ENCODE measurements at places on chromosomes 7 and 10.

DNA sequence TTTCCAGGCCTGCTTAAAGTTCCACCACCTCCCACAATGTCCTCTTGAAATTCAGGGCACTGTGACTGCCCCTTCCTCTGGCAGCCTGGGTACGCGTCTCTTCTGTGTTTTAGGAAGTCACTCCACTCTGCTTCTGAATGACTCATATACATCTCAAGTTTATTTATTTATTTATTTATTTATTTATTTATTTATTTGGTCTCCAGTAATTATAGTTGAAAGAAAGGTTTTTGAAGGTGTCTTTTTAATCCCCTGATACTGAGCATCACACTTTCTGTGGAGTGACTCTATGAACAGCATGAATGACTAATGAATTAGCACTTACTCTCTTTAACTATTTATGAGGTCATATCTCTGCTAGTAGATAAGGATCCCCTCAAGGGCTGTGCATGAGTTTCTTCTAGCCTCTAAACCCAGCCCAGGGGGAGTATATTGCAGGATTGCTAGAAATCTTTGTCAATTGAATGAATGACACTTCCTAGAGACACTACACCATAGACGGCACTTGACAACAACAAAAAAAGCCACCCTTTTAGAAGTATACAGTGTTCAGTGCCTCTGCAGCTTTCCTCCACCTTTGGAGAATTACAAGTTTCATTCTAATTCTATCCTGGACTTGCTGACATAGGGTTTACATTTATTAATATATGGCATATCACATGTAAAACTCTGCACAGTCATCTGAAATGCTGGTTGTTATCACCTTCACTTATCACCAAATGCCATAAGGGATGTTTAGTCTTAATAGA lies 2.1 kb downstream of the MACC1 start:
- H3K27me3 ChIP-seq = no peaks in the 10 kb centered on the region
- H3K4me1 ChIP-seq = peaks cover 14% of the 10 kb centered on the region
- no peak overlapping the region for H3K27ac ChIP-seq
- H3K4me3 ChIP-seq = no peak overlapping the region
- no peaks in the 10 kb centered on the region for H3K36me3 ChIP-seq

- H3K4me1 ChIP-seq = no peaks in the 10 kb centered on the region
- no peaks in the 10 kb centered on the region for H3K36me3 ChIP-seq
- H3K27ac ChIP-seq = no peak overlapping the region
These were observed 227.4 kb downstream of the GRID1 start for GRCh38 chr10:86139066-86139657.

- peak overlapping the region; percentile 71 for H3K27ac ChIP-seq
- H3K4me3 ChIP-seq = no peak overlapping the region
- DNase-seq = no peak
- peaks cover 18% of the 10 kb centered on the region for H3K4me1 ChIP-seq
- H3K36me3 ChIP-seq = peaks cover 15% of the 10 kb centered on the region
These were observed 59.0 kb downstream of the MET start for GRCh38 chr7:116731023-116731395.

GRCh38 chr7:105677817-105678573 lies 96.7 kb upstream of the EFCAB10 start:
- H3K27me3 ChIP-seq = no peaks in the 10 kb centered on the region
- no peak overlapping the region for H3K27ac ChIP-seq
- no peaks in the 10 kb centered on the region for H3K36me3 ChIP-seq
- peak overlapping the region; percentile 67 for H3K4me3 ChIP-seq
- peaks cover 2% of the 10 kb centered on the region for H3K4me1 ChIP-seq
- no peak for DNase-seq

DNA sequence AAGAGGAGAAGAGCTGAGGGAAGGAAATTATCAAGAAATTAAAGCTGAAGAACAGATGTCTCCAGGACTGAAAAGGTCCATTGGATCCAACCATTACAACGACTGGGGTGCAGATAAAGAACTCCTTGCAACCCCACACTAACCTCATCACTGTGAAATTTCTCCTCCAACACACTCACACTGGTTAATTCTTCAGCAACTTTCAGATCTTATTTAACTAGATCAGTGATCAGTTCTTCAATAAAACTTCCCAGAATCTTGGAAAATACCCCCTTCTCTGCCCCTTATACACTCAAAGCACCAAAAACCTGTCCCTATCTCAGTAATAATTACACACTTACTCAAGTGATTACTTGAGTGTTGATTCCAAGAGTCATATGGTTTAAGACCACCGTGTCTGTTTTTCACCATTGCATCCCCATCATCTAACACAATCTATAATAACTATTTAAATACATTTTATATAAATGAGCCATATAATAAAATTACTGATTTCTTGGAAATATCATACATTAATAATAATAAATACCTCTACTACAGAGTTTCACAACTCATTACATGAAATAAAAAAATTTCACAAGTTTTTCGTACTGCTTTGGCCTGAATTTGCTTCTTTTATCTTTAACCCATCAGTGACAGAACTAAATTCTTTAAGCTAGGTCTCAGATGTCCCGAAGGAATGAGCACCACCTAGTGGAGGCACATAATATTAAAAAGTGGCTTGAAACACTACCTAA lies 123.7 kb downstream of the MPP7 start:
- peaks cover 5% of the 10 kb centered on the region for H3K27me3 ChIP-seq
- H3K27ac ChIP-seq = no peak overlapping the region
- H3K4me3 ChIP-seq = no peak overlapping the region
- peak; percentile 65 for DNase-seq

- no peak overlapping the region for H3K4me3 ChIP-seq
- no peak overlapping the region for H3K27ac ChIP-seq
- no peaks in the 10 kb centered on the region for H3K36me3 ChIP-seq
- DNase-seq = peak; percentile 74
- H3K4me1 ChIP-seq = no peaks in the 10 kb centered on the region
These were observed 48.3 kb downstream of the ZNF783 start for GRCh38 chr7:149310113-149310836.

GRCh38 chr7:20952916-20953315 lies 166.2 kb upstream of the SP8 start:
- no peaks in the 10 kb centered on the region for H3K27me3 ChIP-seq
- H3K36me3 ChIP-seq = no peaks in the 10 kb centered on the region
- no peak overlapping the region for H3K27ac ChIP-seq

DNA sequence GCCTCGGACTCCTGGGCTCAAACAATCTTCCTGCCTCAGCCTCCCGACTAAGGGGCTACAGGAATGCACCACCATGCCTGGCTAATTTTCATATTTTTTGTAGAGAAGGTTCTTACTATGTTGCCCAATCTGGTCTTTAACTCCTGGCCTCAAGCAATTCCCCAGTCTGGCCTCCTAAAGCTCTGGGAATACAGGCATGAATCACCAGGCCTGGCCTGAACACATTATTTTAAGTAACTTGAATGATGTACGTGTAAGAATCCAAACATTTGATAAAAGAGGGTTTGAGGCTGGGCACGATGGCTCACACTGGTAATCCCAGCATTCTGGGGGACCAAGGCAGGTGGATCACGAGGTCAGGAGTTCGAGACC lies 13.0 kb upstream of the BAMBI start:
- DNase-seq = peak; percentile 88
- H3K4me3 ChIP-seq = no peak overlapping the region
- H3K27ac ChIP-seq = no peak overlapping the region
- peaks cover 21% of the 10 kb centered on the region for H3K27me3 ChIP-seq

DNA sequence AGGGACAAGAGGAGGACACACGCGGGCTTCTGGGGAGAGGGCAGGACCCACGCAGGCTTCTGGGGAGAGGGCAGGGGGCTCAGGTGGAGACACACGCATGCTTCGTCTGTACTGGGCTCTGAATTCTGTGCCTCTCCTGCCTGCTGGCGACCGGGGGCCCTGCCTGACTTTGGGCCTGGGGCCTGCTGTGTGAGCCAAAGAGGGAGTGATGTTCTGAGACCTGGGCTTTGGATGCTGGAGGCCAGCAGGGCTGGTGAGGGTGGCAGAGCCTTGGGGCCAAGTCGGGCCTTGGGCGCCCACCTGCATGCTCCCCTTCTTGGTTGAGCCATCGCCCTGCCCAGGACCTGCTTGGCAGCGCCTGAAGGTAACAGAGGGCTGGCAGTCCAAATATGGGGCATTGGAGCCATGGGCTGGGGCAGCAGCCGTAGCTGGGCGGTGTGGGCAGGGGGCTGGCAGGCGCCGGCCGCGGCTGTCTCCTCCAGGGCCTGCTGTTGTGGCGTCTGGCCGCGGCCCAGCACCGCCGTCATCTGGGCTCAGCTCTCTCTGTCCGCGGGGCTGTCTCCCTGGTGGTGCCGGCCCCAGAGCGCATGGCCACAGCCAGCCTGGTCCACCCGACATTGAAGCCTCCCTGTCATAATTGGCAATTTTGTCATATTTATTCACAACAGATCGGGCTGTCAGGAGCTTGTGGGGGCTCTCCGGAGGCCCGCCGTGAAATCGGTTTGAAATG lies 78.9 kb downstream of the UNCX start:
- peaks cover 4% of the 10 kb centered on the region for H3K27me3 ChIP-seq
- H3K36me3 ChIP-seq = no peaks in the 10 kb centered on the region
- no peak overlapping the region for H3K27ac ChIP-seq
- H3K4me1 ChIP-seq = no peaks in the 10 kb centered on the region
- H3K4me3 ChIP-seq = no peak overlapping the region

- DNase-seq = no peak
- H3K36me3 ChIP-seq = no peaks in the 10 kb centered on the region
- no peaks in the 10 kb centered on the region for H3K4me1 ChIP-seq
- H3K4me3 ChIP-seq = no peak overlapping the region
- H3K27me3 ChIP-seq = no peaks in the 10 kb centered on the region
These were observed 590.9 kb downstream of the LRMDA start for GRCh38 chr10:76022366-76022765.

GRCh38 chr7:157466867-157467261 lies 130.1 kb downstream of the DNAJB6 start:
- DNase-seq = no peak
- no peaks in the 10 kb centered on the region for H3K36me3 ChIP-seq

DNA sequence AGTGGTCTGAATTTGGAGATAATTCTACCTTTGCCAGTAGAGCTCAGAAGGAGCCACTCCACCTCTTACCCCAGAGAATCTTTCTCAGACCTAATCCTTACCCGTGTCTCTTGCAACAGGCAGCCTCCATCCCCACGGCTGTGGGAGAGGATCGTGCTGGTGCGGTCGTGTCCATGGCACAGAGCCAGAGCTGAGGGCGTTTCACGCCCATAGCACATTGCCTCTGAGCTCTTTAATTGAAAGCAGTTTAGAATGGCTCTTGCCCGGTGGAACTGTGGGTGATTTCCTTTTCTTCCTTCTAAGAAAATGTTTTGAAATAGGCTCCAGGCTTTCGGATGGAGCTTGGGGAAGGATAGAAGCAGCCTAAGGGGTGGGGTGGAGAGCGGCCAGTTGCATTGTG lies 41.5 kb downstream of the PRF1 start:
- peaks cover 7% of the 10 kb centered on the region for H3K27me3 ChIP-seq
- DNase-seq = no peak
- H3K4me1 ChIP-seq = peaks cover 20% of the 10 kb centered on the region
- H3K36me3 ChIP-seq = no peaks in the 10 kb centered on the region
- no peak overlapping the region for H3K4me3 ChIP-seq
- H3K27ac ChIP-seq = no peak overlapping the region

GRCh38 chr10:17655567-17656146 lies 11.7 kb downstream of the STAM start:
- DNase-seq = peak; percentile 65
- H3K27me3 ChIP-seq = no peaks in the 10 kb centered on the region
- H3K4me1 ChIP-seq = peaks cover 2% of the 10 kb centered on the region

DNA sequence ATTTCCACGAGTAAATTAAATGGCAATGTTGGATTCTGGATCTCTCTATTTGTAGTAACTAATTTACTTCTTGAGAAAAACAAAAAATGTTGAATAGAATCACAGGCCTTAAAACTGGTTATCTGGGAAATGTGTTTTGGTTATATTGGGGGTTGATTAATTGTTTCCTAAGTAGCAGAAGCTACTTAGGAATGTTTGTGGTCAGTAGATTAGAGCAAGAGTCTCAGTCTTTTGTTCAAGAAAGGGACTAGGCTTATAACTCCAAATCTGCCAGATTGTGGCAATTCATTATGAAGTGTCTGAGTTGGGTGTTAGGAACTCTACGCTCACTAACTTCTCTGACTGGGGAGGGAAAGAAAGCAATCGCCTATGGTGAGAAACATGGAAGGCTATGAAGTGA lies 244.3 kb upstream of the PHYHIPL start:
- H3K27me3 ChIP-seq = no peaks in the 10 kb centered on the region
- no peak overlapping the region for H3K4me3 ChIP-seq
- peak; percentile 46 for DNase-seq
- H3K4me1 ChIP-seq = no peaks in the 10 kb centered on the region

DNA sequence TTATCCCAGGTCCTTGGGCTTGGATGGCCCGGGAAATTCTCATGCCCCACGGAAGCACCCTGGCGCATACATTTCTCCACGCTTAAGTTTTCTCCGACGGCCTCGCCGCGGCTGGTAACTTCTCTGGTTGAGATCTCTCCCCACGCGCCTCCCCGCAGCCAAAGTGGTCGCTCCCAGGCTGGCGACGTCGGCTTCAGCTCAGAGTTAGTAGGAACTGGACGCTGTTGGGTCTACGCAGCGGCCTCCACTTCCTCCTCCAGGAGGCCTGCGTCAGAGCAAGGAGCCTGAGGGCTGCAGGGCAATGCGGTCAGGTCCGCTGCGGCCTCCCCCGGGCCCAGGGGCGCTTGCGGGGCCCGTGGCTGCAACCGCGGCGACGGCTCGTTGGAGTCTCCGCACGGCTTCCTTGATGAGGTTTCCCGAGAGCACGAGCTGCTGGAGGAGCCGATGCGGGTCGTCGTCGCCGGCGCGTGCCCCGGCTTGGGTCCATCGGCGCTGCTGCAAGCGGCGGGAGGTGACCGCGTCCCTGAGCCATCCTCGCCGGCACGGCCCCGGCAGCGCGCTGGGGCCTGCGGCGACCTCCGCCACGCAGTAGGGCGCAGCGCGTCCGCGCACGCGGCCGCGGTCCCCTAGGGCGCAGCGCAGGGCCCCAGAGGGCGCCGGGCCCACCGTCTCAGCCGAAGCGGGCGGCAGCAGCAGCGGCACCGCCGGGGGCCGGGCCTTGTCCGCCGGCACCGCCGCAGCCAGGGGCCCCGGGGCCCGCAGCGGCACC lies 744 bp downstream of the FRAT2 start:
- peak; percentile 78 for DNase-seq
- H3K4me3 ChIP-seq = peak overlapping the region; percentile 84
- peaks cover 2% of the 10 kb centered on the region for H3K36me3 ChIP-seq
- H3K4me1 ChIP-seq = peaks cover 16% of the 10 kb centered on the region

DNA sequence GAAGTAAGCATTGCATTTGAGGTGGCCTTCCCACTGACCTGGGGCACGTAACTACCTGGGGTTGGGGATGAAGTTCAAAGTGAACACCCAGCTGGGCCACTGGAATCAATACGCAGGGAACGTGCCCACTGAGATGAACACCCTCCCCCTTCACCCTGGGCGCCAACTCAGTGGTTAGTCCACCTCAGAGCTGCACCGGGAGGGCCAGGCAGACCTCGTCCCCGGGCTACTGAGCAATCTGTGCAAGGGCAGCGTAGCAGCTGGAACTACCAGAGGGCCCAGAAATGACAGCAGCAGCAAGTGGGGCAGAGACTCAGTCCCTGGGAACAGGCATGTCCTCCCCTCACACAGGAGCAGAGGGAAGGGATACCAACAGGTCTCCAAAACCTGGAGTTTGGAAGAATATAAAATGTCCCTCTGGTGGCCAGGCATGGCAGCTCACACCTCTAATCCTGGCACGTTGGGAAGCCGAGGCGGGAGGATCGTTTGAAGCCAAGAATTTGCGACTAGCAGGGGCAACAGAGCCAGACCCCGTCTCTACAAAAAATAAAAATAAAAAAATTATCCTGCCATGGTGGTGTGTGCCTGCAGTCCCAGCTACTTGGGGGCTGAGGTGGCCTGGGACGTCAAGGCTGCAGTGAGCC lies 143.9 kb downstream of the SH3PXD2A start:
- no peak for DNase-seq
- no peaks in the 10 kb centered on the region for H3K36me3 ChIP-seq
- no peak overlapping the region for H3K27ac ChIP-seq
- H3K27me3 ChIP-seq = no peaks in the 10 kb centered on the region

- H3K4me1 ChIP-seq = peaks cover 8% of the 10 kb centered on the region
- H3K4me3 ChIP-seq = peak overlapping the region; percentile 26
- DNase-seq = no peak
- peak overlapping the region; percentile 93 for H3K27ac ChIP-seq
- H3K27me3 ChIP-seq = no peaks in the 10 kb centered on the region
These were observed 371.0 kb downstream of the FRMD4A start for GRCh38 chr10:13959443-13960359.
